Fibroblast of lung (primary cell): ENCODE measurements at places on chromosomes 12 and 14.

- no peak for DNase-seq
These were observed 825.2 kb downstream of the AACS start for GRCh38 chr12:125890366-125890905.

- no peak for DNase-seq
These were observed 195.4 kb downstream of the KIF26A start for GRCh38 chr14:104333646-104334423.

- DNase-seq = no peak
These were observed 8.1 kb upstream of the IRF2BPL start for GRCh38 chr14:77036484-77037214.

GRCh38 chr12:21607701-21608100, 3.1 kb upstream of the GYS2 start:
- peak; percentile 16 for DNase-seq

- no peak for DNase-seq
These were observed 42.7 kb upstream of the ALX1 start for GRCh38 chr12:85237327-85237726.

DNA sequence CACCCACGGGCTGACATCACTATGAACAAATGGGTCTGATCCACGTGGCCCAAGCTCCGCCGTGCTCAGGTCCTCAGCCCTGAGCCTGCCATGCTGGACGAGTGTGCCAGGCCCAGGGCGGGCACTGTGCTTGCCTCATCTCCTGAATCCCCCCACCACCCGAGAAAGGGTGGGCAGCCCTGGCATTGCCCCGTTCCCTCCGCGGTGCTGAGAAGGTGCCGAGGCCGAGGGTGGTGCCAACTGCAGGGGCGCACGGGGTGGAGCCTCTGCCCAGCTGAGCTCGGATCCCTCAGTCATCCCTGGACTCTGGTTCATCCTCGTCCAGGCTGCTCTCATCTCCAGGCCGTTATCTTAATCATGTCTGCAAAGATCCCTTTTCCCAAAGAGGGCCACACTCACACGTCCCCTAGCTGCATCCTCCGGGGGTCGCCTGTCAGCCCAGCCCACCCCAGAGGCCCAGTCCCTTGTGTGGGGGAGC, 60.6 kb downstream of the NOC4L start:
- DNase-seq = no peak

GRCh38 chr12:69412655-69413054, 53.1 kb downstream of the YEATS4 start:
- DNase-seq = no peak

- DNase-seq = peak; percentile 10
These were observed 90.4 kb downstream of the MED13L start for GRCh38 chr12:116187151-116187511.

DNA sequence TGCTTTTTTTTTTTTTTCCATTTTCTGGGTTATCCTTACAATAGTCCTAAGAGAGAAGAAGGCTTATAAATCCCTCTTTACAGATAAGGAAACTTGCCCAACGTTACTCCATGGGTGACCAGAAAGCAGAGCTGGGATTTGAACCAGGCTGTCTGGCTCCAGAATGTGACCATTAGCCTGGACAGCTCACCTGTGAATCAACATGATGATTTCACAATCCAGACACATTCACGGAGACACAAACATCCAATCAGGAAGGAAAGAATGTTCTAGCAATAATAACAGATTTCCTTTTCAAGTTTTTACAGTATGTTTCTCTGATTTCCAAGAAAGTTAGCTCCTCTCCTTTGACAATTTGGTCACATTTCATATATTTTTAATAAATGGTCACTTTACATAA, 118.3 kb downstream of the GALC start:
- DNase-seq = no peak

DNA sequence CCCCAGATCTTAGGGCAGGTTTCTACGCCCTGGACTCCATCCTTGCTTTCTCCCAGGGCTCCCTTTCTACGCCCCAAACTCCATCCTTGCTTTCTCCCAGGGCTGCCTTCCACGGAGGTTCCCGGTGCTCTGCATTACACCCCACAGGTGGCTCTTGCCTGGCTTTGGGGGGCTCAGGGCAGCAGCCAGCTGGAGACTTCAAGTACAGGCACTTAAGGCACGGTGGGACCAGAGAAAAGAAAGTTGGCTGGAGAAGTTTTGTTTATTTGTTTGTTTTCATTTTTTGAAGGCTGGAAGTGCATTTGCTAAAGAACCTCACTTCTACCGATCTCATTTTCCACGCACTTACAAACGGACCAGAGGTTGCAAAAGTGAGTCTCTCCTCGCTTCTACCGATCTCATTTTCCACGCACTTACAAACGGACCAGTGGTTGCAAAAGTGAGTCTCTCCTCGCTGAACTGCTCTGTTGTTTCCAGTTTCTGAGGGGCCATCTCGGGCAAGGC, 103.8 kb upstream of the MED13L start:
- no peak for DNase-seq

DNA sequence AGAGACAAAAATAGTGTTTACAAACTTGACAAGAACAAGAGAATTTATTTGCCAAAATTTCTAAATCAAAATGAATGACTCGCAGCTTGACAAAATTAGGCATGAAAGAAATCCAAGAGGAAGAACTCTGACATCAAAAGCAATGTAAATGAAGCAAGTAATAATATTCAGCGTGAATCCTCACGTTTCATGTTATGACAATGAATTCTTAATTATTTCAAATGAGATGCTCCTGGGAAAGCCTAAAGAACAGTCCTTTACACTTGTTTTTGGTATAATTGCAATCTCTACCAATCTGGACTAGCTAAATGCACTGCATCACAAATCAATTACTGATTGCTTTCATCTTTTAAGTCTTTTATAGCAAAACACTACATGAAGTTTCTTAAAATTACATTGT, 29.1 kb downstream of the PIK3C2G start:
- DNase-seq = no peak

- DNase-seq = no peak
These were observed 34.9 kb upstream of the SIX1 start for GRCh38 chr14:60684203-60684602.

DNA sequence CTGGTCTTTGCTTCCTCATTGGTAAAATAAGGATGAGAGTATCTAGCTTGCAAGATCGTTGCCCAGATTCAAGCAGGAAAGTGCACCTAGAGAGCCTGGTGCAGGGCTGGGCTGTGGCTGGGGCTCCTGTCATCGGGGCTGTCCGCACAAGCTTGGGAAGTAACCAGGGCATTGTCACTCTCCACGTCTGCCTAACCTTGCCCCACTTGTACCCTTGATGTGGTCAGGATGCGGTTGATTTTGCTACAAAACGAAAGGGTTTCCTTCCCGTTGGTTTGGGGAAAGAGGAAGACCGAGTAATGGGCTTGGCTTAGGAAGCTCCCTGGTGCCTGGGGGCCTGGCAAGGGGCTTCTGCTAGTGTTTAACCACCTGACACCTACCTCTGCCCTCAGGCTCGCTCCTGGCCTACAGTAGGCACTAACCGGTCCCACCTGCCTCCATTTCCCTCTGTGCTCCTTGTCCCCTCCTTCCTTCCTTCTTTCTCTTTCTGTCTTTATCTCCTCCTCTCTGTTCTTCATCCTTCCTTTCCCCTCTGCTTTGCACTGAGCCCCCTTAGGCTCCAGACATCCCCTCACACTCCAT, 21.8 kb downstream of the MVK start:
- no peak for DNase-seq

- DNase-seq = no peak
These were observed 10.5 kb downstream of the TMEM106C start for GRCh38 chr12:47973870-47974269.

- DNase-seq = peak; percentile 24
These were observed 324 bp downstream of the POLE start for GRCh38 chr12:132686825-132687210.

GRCh38 chr14:30572237-30572636, 13.3 kb downstream of the G2E3 start:
- no peak for DNase-seq

GRCh38 chr12:128583453-128583852, 240.3 kb downstream of the SLC15A4 start:
- DNase-seq = no peak

DNA sequence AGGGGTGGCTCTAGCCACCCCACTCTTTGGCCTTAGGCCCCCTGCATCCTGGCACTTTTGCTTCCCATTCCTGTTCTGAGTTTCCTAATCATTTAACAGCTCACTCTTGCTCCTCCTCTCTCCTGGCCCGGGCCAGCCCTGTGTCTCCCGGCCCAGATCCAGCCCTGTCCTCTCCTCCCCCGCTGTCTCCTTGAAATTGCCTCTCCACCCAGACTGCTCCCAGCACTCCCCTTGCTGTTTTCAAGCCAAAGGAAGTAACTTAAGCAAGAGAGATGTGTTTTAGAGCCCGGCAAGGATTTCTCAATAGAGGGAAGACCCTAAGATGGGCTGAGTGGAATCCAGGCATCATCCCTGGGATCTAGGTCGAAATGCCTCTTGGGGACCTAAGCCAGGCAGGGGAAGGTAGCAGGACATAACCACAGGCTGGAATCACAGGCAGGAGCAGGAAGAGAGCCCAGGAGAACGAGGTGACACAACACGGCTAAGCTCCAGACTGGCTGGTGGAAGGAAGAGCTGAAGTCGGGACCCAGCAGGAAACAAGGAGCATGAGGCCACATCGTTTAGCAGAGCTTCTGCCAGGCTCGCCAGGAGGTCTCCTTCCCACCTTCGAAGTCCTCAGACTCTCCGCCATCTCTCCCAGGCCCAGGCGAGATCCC, 2.0 kb upstream of the LRP1-AS start:
- peak; percentile 47 for DNase-seq

DNA sequence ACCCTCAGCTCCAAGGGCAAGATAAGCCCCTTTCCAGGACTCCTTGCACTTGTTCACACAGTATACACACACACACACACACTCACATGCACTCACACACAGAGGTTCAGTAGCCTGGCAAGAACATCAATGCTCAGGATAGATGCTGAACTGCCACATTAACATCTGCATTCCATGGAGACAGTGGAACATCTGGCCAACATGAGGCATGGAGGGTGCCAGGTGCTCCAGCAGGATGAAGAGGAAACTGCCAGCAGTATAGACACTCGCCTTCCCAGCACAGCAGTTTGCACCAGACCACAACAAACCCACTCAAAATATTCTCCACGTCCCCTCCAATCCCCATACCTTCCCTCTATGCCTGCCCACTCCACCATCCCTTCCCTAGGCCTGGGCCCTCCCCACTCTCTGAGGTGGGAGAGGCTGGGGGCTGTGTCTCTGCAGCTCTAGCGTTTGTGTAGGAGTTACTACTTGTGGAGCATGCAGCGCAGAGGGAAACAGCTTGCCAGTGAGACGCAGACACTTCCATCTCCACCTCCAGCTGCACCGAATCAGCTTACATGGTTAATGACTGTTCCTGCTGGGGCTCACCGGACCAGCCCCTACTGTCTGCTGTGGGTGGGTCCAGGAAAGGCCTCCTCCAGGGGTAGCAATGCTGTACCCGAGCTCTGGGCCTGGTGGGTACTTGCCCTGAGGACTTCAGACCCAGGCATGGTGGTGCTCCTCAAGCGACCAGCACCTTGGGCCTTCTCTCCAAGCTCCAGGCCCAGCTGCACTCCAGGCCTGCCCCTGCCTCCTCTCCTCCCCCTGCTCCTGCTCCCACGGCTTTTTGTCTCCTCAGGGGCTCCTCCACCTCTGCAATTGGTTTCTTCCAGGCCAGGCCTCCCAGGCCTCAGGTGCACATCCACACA, 18.6 kb upstream of the PLEKHG3 start:
- DNase-seq = no peak

DNA sequence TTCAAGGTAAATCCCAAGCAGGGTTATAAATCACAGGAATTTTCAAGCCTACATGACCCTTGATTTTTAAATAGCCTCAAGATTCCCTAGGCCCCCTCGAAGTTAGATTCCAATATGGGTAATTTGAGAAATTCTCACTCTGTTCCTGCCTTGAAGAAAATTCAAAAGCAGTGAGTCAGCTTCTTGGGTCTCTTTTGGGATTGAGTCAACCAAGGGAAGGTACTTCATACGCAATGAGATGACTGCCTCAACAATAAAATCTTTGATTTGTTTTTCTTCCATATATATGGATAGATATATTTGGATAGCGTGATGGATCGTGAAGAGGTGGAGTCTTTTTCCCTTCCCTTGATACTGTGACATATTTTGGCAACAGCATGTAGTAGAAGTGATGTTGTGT, 180.4 kb upstream of the ATP2B1 start:
- DNase-seq = peak; percentile 34

DNA sequence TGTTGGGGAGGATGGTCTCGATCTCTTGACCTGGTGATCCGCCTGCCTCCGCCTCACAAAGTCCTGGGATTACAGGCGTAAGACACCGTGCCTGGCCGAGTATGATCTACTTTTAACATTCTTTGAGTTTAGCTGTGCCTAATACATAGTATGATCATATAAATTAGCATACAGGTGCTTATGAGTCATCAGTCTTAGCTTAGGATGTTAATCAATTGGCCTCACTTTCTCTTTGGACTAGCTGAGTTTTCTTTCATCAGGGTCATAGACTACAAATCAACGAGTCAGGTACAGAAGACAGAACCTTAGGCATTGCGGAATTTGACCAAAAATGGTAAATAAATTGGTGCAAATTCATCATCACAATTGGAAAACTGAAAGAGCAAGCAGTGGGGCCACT, 2.2 kb downstream of the SLC25A21 start:
- no peak for DNase-seq

GRCh38 chr14:70534904-70535303, at the start of gene ADAM20:
ADAM20 (minus strand) TSS chr14:70535004; CDS start chr14:70524757, 10,247 bp downstream.
- DNase-seq = no peak

GRCh38 chr12:128268379-128268995, 1.5 kb downstream of the TMEM132C start:
- no peak for DNase-seq

GRCh38 chr12:15691388-15691787, 97.8 kb downstream of the EPS8 start:
- no peak for DNase-seq
